ENCODE measurements at places on chromosomes 12 and 14.

DNA sequence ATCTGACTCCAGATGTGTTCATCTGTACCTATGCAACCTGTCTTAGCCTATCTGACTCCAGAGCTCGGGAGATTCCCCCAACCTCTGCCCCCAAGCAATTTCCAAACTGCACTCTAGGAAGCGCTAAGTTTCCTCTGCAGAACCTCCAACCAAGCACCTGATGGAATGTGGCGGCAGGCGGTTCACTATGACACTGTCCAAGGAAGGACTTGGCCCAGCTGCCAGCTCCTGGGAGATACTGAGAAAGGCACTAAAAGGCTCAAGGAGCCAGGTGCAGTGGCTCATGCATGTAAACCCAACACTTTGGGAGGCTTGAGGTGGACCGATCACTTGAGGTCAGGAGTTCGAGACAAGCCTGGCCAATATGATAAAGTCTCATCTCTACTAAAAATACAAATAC lies 244.0 kb downstream of the BCL11B start:
- no peak for DNase-seq

DNA sequence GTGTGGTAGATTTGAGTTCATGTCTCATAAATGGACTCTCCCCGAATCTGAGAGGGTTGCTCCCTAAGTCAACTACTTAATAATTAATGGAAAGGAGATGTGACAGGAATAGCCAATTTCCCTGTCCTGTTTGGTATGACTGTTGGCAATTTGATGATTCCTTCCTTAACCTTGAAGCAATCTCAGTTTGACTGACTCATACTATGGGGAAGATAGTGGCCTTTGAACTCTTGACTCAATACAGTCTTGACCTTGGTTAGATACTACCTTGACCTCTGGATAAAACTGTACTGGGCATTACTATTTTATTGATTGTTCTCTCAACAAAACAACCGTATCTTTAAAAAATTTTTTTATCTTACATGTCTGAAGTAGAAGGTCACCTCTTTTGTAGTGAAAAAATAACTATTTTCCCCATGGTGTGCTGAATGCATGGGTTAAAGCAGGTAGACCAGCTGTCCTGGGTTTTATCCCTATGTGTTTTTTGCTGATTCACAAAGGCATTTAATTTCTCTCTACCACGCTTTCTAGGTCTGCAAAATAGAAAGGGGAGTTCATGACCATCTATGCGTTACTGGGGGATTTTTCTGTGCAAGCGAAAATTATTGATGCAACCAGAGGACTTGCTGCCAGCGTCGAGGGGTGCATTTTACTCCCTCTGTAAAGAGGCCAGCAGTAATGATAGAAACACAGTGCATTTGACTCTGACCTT lies 80.1 kb downstream of the ETV6 start:
- no peak for DNase-seq

- no peak for DNase-seq
Measured at GRCh38 chr14:82238649-82239048, 705.0 kb upstream of the SEL1L start.

- DNase-seq: peak; percentile 10
Measured at GRCh38 chr14:86654558-86655184, 1124.7 kb downstream of the FLRT2 start.

- no peak for DNase-seq
Measured at GRCh38 chr12:79255288-79255687, 390.7 kb downstream of the SYT1 start.

DNA sequence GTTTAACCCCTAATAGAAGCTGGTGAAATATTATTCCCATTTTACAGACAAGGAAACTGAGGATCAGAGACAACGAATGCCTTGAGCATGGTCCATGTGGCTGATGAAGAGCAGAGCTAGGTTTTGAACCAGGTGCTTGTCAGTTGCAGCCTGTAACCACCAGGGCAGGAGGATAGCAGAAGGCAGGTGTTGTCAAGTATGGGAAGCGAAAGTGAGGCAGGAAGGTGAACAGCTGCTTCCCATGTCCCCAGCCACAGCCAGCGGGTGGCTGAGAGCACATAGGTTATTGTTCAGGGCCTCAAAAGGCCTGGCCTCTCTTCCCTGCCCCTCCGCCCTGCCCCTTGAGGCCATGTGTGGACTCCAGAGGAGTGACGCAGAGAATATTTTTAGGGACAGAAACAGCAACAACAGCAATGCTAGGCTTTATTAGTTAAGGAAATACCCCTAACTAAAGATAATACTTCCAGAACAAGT lies 39.6 kb downstream of the IQSEC3 start:
- DNase-seq: no peak

- DNase-seq: no peak
Measured at GRCh38 chr14:33720284-33720787, 230.5 kb downstream of the EGLN3 start.

DNA sequence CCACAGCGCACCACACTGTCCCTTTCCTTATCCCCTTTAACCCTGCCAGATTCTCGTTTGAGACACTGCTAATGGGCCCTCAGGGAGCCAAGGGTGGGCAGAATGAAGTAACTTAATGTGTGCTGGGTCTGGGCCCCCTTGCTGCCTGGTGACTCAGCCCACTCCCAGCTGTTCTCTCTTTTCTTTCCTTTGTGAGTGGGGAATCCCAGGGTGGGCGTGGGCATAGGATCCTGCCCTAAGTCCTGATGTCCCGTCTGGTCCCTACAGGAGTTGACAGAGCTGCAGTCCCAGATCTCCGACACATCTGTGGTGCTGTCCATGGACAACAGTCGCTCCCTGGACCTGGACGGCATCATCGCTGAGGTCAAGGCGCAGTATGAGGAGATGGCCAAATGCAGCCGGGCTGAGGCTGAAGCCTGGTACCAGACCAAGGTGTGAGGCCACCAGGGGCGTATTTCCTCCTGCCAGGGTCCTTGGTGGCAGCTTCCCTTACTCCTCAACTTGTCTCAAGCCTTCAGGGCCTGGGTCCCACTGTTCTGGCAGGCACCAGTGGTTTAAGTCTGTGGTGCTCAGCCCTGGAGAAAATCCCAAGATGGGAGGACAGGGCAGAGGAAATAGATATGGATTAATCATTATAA lies 8.3 kb downstream of the KRT7 start:
- DNase-seq: no peak

All from HTR-8/SVneo (cell line).